ENCODE measurements at places on chromosomes 12 and 14.
A peak's percentile ranks its signal among the peaks of the same experiment; 100 is the strongest.

DNA sequence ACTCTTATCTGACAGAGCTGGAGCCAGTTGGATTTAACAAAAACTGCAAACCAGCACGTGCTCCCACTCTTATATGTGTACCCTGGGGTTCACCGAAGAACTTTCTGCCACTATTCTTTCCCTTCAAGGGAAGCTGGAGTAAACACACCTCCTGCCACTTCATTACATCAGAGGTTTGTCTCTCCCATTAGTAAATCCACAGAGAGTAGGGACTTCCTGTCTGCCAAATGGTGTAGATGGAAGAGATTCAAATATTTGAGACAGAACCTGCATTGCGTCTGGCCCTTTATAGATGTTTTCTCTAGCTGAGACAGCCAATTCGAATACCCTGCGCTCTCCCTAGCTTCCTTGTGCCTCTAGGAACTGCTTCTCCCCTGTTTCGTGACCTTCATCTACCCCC is 29.1 kb upstream of the AEBP2 start:
- DNase-seq: no peak

- no peak for DNase-seq
Observed at GRCh38 chr12:459050-459429, 699 bp upstream of the B4GALNT3 start.

DNA sequence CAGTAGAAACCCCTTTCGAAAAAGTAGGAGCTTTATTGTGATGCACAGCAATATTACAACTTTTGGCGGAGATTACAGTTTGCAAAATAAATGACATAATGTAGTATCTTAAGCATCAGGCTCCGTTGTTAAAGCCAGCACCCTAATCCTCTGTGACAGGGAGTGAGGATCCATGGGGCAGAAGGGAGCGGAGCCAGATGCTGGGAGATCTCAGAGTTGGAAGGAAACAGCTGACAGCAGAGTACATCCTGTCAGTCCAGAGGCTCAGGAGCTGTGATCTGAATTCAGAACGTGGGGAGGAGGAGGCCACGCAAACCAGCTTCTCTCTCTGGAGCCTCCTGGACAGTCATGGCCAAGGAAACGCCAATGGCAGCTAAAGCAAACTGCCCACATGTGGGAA is 55.7 kb downstream of the TMTC1 start:
- DNase-seq: no peak

GRCh38 chr12:23722655-23723054 is 226.8 kb downstream of the SOX5 start:
- no peak for DNase-seq

GRCh38 chr14:75175677-75176141 is 703 bp downstream of the TMED10 start:
- DNase-seq: no peak

- peak; percentile 76 for DNase-seq
Observed at GRCh38 chr12:124636138-124636978, 68.9 kb upstream of the NCOR2 start.

DNA sequence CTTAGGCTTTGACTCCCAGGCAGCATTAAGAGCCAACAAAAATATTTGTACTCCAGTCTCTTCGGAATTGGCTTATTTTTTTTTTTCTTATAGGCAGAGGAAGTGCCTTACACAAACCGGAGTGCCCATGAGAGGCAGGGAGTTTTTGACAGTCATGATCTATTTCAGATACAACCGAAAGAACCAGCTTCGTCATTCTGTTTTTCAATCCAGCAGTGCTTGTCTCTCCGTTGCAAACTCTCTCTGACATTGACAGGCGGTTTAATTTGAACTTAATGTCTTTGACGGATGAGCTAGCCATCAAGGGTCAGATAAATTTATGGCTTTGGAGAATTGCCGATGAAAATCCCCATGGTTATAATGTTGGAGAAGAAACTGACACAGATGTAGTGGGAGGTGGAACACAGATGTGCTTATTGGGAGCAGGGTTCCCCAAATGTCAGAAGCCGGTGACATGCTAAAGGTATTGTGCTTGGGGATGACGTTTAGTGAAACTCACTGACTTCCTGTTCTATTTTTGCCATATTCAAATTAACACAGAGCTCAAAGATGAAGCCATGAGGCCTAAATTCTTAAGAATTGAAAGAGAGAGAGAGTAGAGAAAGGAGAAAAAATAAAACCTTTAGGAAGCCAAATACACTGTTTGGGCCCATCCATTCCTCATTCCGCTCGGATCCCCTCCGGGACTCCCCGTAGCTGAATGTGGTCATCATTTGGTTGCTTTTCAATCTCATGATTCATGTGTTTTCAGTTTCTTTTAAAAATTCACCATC is 59.7 kb downstream of the PLXNC1 start:
- DNase-seq: peak; percentile 79

DNA sequence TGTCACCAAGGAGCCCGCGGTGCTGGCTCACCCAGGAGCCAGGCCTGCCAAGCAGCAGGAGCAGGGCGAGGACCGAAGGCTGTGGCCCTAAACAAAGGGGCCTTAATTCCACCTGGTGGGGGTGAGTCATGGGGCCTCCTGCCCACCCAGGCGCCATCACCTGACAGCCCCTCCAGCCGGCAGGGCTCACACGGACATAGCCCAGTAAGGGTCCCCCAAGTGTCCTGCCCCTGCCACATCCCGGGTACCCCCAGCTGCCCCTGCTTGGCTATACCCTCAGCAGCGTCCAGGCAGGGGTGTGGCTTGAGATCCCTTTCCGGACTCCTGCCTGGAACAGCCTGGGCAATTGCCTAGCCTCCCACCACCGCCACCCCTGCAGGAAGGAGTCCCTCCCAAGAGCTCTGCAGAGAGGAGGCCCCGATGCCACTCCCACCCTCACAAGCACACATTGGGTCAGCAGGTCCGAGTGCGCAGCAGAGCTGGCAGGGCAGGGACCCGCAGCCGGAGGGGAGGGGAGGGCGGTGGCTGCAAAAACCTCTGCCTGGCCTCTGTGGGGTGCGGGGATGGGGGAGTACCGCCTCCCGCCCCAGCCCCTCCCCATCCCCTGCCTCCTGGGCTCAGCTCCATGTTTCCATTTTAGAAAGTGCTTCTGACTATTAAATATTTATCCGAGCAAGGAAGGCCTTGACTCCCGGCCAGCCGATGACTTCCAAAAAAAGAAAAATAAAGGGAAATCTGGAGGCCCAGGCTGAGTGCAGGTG is 4.6 kb downstream of the AHNAK2 start:
- DNase-seq: no peak

DNA sequence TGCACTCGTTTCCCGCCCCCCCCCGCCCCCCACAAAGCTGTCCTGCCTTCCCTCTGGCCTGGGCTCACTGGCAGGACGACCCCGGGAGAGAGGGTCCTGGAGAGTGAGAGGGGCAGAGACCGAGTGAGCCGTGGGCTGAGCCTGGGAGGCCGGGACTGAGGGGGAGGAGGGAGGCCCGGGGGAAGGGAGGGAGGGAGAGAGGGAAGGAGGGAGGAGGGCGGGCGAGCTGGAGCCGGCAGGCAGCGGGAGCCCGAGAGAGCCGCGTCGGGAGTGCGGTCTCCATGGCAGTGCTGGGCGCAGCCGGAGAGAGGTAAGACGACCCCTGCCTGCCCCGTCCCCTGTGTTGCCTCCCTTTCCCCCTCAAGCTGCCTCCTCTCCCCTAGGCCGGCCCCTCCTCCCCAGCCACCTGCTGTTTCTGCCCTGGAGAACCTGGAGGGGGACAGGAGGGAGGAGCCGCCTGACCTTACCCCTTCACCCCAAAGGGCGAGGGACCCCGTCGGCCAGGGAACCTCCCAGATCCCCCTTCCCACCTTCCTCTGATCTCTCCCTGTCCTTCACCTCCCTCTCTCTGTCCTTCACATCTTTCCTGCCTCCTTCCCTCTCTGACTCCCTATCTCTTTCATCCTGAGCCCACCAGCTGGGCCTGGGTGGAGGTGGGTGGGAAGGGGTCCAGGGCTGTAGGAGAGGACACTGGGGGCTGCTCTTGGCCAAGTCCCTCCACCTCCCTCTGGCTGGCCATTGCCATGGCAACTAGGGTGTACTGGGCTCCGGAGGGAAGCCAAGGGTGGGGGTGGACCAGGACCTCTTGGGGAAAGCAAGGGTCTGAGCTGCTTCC is at the start of gene GPR162:
Gene GPR162, plus strand, starts transcription at position 231 of the 835 bp plus-strand sequence. CDS start 2,078 bp downstream, outside the sequence.
- no peak for DNase-seq

DNA sequence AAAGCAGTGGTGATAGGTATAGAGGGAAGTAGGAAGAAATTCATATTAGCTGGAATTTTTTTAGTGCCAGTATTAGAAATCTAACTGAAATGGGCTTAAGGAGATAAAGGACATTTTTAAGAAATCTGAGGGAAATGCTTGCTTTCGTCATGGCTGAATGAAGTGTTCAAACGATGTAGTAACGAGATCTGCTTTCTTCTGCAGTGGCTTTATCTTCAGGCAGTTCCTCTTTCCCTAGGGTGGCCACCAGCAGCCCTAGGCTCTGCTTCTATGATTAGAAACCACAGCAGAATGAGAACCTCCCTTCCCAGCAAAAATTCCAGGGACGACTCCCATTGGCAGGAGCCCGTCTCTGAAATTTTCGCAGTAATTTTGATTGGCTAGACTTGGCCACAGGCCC is 163.9 kb upstream of the FRMD6 start:
- no peak for DNase-seq

GRCh38 chr14:80172375-80173051 is 38.8 kb downstream of the DIO2 start:
- DNase-seq: no peak

- no peak for DNase-seq
Observed at GRCh38 chr12:109573914-109574244, 285 bp downstream of the MVK start.

DNA sequence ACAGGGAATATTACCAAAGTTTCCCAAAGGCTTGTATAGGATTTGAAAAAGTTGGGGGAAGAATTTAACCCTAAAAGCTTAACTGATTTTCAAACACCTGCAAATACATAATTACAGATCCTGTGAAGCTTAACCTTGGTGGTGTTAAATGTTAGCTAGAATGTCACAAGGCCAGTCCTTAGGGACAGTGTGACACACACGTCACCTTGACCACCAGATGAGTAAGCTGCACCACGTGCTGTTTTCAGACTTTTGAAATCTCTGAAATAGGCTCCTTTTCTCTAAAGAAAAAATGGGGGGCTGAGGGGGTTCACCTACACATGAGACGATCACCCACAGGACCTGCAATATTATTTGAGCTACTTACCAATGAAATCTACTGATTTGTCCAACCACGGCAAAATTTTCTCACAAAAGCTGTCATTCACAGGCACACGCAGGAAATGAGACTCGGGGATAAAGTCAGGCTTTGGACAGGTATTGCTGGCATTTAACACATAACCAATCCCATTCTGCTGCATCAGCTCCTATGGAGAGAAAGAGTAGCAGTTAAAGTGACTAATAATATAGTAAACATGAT is 75.9 kb downstream of the DUSP16 start:
- no peak for DNase-seq

DNA sequence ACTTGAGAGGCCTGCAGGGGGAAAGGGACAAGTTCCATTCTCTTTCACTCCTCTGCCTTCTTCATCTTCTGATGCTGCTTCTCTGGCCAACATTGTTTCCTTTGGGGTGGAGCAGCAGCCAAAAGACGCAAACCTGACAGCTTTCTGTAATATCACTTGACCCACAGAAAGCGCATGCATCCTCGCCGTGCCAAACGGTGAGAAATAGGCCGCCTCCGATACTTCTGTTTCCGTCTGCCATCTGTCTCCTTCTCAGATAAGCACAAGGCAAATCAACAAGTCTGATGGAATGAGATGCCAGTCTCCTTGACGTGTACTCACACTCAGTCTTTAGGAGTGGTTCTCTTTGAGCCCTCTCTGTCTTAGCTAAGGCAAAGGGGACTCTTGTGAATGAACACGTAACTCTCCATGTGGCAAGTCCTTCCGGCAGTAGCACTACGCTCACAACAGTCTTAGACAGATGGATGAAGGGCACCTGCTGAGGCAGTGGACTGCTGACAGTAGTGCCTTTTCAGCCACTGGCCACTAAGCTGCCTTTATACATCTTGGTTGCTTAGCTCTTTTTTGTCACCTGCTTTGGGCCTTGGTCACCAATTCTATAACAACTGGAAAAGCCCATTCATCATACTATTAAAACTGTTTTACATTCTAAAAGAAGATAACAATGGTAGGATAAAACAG is 214.1 kb downstream of the FBXL14 start:
- no peak for DNase-seq

GRCh38 chr12:64733857-64734256 is 25.3 kb downstream of the GNS start:
- no peak for DNase-seq

GRCh38 chr14:58465421-58465820 is 37.9 kb downstream of the KIAA0586 start:
- DNase-seq: no peak

DNA sequence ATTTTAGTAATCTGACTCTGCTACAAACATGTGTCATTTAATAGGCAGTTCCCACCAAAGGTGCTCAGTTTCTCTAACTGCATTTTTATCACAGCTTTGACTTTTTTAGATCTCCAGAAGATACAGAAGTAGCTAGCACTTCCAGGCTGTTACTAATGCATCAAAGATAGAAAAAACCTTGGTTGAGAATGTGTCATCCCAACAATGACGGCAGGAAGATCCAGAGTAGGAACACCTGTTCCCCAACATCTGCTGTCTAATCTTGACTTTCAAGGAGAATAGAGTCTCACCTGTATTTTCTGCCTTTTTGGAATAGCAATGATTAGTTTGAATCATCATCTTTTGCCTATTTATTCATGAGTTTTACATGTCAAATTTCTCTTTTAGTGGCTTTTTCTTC is 45.0 kb downstream of the ARMH4 start:
- DNase-seq: no peak

GRCh38 chr14:105275267-105275946 is 25.4 kb downstream of the BRF1 start:
- DNase-seq: no peak

GRCh38 chr12:92158796-92159439 is 13.3 kb upstream of the BTG1 start:
- DNase-seq: no peak

GRCh38 chr12:95995238-95996031 is 709 bp downstream of the HAL start:
- DNase-seq: no peak

DNA sequence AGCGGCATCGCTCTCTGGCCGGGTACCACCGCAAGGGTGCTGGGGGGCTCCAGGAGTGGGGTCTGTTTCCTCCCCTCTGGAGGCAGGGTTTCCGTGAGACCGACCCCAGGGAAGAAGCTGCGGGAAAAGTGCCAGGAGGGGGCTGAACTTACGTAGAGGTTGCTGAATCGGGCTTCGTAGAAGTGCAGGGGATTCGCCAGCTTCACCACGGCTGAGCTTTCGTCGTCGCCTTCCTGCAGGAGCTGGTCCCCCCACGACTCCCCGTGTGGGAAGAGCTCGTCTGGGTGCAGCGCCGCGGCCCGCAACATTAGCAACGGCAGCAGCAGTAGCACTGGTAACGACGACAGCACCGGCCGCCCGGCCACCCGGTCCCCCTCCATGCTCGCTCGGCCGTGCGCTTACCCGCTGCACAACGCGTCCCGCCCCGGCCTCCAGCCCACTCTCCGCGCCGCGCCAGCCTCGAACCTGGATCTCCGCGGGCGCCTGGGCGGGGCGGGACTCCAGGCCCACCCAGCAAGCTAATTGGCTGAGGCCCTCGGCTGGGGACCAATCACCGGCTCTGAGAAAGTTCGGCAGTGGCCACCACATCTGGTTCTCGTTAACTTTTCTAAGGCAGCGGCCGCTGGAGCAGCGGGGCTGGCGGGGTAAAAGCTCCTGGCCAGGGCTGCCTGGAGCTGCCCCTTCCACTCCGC is at the start of gene NID2:
Gene NID2, minus strand, starts transcription at position 445 of the 692 bp plus-strand sequence. Its CDS starts 65 bp downstream, at position 380.
- peak; percentile 44 for DNase-seq

All from CD4-positive, alpha-beta T cell treated with Interleukin-4 for 1 hour (primary cell).